ENCODE measurements at places on chromosomes 1 and 21. TPM values are rescaled to one million over a fixed set of nuclear protein-coding genes. Genes with fewer than 3 reads are reported as not detected.
A peak's percentile ranks its signal among the peaks of the same experiment; 100 is the strongest.

DNA sequence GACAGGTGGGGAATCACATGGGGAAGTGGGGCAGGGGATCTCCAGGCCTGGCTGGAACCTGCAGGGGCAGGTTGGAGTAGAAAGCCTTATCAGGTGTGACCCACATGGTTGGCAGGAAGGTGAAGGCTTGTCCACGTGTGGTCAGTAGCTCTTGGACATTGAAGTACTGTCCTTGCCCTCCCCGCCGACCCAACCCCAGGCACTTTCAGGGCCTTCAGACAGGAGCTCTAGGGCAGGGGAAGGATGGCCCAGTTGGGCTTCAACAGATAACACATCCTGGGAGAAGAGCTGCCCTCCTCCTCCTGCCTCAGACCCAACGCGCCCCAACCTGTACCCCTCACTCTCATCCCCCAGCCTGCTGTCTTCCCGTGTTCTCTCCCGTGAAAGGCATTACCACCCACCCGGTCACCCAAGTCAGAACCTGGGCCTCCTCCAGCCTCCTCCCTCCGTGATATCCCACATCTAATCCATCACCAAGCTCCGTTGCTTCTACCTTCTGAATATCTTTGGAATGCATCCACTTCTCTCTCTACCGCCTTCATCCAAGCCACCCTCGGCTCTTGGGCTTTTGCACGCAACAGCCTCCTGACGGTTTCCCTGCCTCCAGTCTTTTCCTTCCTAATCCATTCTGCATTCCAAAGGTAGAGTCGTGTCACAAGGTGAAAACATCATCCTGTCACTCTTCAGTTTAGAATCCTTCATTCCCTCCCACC is 15.9 kb downstream of the PTPRF start:
- DNase-seq = no peak

DNA sequence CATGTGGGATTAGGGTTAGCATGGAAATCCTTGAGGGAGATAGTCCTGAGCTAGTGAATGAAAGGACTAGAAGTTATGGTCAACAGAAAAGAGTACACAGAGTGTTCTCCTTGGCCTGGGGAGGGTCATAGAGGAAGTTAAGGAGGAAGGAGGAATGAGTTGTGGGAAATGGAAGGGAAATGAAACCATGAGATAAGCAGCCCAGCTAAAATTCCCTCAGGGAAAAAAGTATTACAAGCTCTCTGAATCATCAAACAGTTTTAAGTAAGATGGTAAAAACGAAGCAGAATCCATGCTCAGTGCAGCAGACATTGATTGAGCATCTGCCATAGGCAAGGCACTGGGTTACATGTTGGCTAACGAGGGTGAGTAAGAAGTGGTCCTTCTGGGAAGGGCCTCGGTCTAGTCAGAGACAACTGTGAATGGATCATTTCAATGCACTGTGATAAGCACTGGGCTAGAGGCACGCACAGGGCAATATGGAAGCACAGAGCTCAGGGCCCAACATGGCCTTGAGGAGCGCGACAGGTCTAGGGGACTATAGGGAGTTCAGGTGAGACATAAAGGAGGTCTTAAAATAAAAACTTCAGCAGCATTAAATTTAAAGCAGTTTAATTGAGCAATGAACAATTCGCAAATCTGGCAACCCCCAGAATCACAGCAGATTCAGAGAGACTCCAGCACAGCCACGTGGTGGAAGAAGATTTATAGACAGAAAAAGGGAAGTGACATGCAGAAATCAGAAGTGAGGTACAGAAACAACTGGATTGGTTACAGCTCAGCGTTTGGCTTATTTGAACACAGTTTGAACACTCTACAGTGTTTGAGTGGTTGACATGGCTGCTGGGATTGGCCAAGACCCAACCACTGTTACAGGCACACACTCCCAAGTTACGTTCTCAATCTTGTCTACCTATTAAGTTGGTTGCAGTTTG is 219.5 kb downstream of the HLX start:
- DNase-seq = no peak

DNA sequence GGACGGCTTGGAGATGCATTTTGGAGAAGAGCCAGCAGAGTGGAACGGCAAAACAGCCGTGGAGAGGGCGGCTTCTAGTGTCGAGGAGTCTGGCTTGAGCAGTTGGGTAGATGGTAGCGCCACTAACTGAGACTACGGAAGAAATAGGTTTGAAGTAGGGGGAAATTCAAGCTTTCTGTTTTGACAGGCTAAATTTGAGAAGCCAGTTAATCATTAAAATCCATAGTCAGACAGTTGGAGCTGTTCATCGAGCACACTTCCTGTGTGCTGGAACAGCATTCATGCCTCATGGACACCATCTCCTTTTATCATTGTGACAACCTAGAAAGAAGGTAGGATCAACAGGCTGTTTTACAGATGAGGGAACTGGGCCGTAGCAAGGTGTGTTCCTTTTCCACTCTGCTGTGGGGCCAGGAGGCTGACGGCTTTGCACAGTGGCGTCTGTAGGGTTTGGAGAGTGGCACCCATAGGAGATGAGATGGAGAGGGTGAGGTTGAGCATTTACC is 3.4 kb upstream of the PKLR start:
- DNase-seq = no peak

GRCh38 chr1:156236164-156236563 is 5.8 kb upstream of the BGLAP start:
- no peak for DNase-seq

- DNase-seq = no peak
Measured at GRCh38 chr1:56816264-56816663, 2.9 kb downstream of the FYB2 start.

DNA sequence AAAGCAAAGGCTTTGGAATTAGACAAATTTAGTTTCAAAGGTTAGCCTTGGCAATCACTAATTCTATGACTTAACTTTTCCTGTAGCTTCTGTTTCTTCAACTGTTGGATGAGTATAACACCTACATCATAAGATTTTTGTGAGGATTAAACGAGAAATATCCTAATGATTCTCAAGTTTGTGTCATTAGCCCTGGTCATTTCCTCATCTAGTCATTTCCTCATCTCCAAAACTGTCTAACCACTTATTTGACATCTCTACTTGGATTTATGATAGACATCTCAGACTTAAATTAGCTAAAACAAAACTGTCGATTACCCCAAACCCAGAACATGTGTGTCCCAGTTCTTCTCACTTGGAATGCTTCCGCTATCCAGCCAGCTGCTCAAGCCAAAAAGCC is 80.2 kb upstream of the CHODL start:
- no peak for DNase-seq

GRCh38 chr1:209787551-209787950 is 3.2 kb upstream of the C1orf74 start:
- DNase-seq = peak; percentile 62

GRCh38 chr1:147598621-147599361 is 57.5 kb downstream of the BCL9 start:
- DNase-seq = no peak

- DNase-seq = peak; percentile 90
Measured at GRCh38 chr1:112704934-112705627, 1.8 kb downstream of the RHOC start.

DNA sequence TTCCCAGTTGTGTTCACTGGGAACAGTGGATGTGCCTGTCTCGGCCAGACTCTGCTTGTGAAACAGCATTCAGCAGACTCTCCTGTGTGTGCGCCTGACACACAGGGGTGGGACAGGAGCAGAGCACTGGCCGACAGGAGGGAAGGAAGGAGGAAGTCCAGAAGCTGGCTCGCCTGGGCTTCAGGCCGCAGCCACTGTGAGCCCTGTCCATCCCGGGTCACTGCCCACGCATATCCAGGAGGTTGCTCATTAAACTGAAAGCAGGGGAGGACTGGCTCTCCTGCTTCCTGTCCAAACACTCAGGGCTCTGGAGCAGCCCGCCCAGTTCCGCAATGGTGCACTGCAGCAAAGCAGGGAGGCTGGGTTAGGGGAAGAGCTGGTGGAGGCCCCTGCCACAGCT is 218.7 kb upstream of the VAMP3 start:
- no peak for DNase-seq

DNA sequence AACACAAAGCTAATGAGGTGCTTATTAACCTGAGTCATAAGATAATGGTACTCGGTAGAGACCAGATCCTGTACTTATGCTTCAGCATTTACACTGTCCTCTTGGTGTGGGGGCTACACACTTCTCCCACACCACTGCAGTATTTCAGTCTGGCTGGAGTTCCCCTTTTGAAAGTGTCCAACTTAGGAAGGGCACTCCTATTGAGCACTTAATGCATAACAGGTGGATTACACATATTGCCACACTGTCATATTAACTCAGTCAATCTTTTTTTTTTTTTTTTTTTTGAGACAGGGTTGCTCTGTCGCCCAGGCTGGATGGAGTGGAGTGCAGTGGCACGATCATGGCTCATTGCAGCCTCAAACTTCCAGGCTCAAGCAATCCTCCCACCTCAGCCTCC is 1.5 kb downstream of the GPATCH4 start:
- DNase-seq = no peak

- no peak for DNase-seq
Measured at GRCh38 chr1:76317299-76317900, 242.9 kb downstream of the ST6GALNAC3 start.

DNA sequence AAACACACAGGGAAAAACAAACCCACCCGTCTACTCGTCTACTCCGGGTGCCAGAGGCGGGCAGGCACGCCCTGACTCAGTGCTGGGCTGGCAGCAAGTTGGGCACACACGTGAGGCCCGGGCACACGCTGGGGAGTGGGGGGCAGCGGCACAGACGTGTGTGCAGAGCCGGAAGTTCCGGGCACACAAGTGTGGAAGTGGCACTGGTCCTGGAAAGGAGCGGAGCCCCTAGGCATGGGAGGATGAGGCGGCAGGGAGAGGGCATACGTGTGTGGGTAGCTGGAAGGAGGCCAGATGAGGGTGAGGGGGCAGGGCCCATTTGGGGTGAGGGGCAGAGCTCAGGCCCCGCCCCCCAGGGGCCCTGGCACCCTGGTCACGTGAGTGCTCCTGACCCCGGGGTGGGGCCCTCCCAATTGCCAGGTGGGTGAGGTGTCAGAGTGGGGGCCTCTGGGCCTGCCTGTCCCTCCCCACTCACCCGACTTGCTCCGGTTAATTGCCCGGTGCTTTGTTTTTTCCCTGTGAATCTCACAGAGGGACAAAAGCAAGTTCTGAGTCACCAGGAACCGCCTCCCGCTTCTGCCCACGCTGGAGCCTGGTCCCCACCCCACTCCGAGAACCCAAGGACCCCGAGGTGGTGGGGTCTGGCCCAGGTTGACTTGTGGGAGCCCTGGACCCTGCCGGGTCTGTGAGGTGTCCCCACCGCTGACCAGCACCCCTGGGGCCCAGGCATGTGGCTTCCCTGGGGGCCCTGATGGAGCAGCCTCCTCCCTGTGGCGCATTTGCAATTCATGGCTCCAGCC is 104.8 kb upstream of the CASZ1 start:
- peak; percentile 34 for DNase-seq

GRCh38 chr1:152029144-152029928 is 7.5 kb downstream of the S100A11 start:
- DNase-seq = no peak

DNA sequence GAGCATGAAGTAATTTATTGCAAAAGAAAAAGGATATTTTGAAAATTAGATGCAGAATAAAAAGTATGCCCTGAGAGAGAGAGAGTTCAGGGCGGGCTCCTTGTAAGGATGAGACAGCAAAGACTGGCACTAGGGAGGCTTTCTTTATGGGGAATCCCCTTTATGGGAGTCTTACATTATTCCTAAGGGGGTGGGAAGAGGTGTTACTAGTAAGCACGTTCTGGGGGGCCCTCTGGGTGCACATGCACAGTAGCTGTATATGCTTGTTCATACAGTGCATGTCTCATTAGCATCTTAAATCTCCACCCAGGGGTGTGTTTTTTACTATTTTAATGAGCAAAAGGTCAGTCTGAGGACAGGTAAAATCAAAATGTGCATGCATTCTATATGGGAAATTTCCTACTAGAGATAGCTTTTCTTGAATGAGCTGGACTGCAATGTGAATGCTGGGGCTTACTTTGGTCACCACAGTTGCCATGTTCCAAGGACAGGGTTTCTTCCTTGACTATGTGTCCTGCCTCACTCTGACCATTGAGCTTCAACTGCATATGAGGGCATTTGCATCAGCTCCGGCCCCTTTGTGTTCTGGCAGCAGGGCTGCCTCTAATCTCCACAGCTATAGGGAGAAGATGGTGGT is 614.1 kb downstream of the NUF2 start:
- no peak for DNase-seq

GRCh38 chr1:31757204-31757679 is 6.9 kb downstream of the ADGRB2 start:
- DNase-seq = no peak

GRCh38 chr21:42157606-42158310 is 61.2 kb upstream of the ABCG1 start:
- no peak for DNase-seq

DNA sequence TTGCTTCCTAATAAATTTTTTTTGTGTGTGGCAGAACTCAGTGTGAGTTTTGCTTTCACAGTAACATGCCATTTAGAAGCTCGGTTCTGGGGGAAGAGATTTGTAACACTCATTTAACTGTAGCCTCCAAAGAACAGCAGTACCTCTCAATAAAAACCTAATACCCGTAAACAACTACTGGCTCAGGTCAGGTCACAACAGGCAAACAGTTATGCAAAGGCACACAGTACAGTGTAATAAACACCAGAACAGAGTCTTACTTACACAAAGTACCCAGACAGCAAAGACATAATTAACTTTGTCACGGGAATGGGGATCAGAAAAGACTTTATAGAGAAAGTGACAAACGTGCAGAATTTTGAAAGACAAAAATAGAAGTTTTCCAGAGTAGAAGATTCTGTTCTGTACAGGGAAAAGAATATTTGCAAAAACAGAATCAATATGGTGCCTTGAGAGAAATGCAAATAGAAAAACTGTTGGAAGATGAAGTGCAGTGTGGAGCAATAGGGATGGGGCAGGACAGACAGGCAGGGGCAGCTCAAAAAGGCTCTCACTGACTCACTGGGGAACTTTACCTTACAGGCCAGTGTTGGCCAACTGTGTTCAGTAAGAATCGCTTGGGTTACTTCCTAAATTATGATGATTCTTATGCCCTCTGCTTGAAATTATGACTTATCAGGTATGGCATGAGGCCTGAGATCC is 38.8 kb downstream of the EGLN1 start:
- DNase-seq = no peak

GRCh38 chr1:24727501-24728216 is 17.6 kb upstream of the CLIC4 start:
- peak; percentile 61 for DNase-seq

- DNase-seq = no peak
Measured at GRCh38 chr1:21005466-21006239, 171.0 kb downstream of the EIF4G3 start.

DNA sequence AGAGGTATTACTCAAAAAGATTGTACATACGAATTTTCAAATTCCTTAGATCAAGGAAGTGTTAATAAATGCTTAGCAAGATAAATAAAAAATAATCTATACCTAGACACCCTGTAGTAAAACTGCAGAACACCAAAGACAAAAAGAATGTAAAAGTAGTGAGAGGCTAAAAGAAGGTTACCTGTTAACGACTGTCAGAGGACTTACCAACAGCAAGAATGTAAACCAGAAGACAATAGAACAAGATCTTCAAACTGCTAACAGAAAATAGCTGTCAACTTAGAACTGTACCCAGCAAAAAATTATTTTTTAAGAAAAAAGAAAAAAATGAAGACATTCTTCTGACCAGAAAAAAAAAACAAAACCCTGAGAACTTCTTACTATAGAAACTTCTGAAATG is 51.2 kb downstream of the CD2 start:
- DNase-seq = no peak

The ST6GALNAC3 gene
- total RNA-seq = 2.5 TPM

The CYP4A11 gene
- 0.57 TPM for total RNA-seq

The GOLT1A gene
- 6.7 TPM for total RNA-seq

The CGN gene
- 118 TPM for total RNA-seq

The ARMH1 gene
- total RNA-seq = 5.1 TPM

The USH2A gene
- total RNA-seq = 0.02 TPM

The COL9A2 gene
- 4.0 TPM for total RNA-seq

The B3GALT2 gene
- total RNA-seq = 0.80 TPM

The OR2L2 gene
- total RNA-seq = not detected
